ENCODE measurements at places on chromosomes 13 and 19. TPM values are rescaled to one million over a fixed set of nuclear protein-coding genes. Genes with fewer than 3 reads are reported as not detected.

The APOC1 gene
- polyA plus RNA-seq: 249 TPM

The EBI3 gene
- polyA plus RNA-seq: 16.2 TPM

- peaks cover 3% of the 10 kb centered on the region for H3K27me3 ChIP-seq
- H3K4me1 ChIP-seq: no peaks in the 10 kb centered on the region
- no peak for DNase-seq
- H3K4me3 ChIP-seq: no peak overlapping the region
Measured at GRCh38 chr13:25111585-25111956, 15.6 kb downstream of the PABPC3 start.

- H3K27me3 ChIP-seq: no peaks in the 10 kb centered on the region
- H3K4me3 ChIP-seq: no peak overlapping the region
- H3K4me1 ChIP-seq: no peaks in the 10 kb centered on the region
- no peaks in the 10 kb centered on the region for H3K36me3 ChIP-seq
Measured at GRCh38 chr19:2590630-2591399, 111.7 kb downstream of the GNG7 start.

- no peaks in the 10 kb centered on the region for H3K36me3 ChIP-seq
- H3K4me1 ChIP-seq: peaks cover 7% of the 10 kb centered on the region
- H3K4me3 ChIP-seq: no peak overlapping the region
- DNase-seq: no peak
Measured at GRCh38 chr19:32688311-32688710, 3.3 kb upstream of the NUDT19 start.

All from thymus (tissue), 14 donors.